ENCODE measurements at places on chromosomes 7 and 10.

DNA sequence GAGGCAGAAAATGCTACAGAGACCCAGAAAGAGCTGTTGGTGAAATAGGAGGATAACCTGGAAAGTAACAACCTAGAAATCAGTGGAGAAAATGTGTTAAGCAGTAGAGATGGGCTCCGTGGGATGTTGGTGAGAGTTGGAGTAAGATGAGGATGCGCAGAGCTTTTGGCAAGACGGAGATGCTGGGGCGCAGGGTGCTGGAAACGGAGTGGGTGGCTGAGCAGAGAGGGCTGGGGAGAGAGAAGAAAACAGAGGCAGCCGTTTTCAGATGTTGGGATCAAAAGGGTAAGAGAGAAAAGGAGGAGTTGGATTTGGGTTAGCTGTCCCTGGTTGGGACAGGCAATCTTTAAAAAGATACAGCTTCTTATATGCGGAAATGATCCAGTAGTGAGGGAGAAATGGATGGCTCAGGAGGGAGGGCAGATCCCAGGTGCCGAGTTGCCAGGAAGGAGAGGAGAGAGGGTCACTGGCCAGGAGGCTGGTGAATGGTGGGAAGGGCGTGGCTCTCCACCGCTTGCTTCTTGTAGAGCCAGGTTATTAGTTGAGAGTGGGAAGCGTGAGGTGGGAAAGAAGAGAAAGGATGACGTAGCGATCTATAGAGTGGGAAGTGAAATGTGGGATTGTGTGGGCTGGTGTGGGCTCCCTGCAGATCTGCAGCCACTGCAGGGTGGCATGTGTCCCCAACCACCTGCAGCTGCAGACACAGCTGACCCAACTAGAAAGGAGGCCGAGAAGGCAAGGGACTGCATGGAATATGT lies 182.2 kb upstream of the SVIL start:
- DNase-seq, result no peak

- DNase-seq, result no peak
Measured at GRCh38 chr10:76883596-76883995, 754.0 kb downstream of the KCNMA1 start.

GRCh38 chr7:43302773-43303460 lies 190.5 kb downstream of the HECW1 start:
- no peak for DNase-seq

DNA sequence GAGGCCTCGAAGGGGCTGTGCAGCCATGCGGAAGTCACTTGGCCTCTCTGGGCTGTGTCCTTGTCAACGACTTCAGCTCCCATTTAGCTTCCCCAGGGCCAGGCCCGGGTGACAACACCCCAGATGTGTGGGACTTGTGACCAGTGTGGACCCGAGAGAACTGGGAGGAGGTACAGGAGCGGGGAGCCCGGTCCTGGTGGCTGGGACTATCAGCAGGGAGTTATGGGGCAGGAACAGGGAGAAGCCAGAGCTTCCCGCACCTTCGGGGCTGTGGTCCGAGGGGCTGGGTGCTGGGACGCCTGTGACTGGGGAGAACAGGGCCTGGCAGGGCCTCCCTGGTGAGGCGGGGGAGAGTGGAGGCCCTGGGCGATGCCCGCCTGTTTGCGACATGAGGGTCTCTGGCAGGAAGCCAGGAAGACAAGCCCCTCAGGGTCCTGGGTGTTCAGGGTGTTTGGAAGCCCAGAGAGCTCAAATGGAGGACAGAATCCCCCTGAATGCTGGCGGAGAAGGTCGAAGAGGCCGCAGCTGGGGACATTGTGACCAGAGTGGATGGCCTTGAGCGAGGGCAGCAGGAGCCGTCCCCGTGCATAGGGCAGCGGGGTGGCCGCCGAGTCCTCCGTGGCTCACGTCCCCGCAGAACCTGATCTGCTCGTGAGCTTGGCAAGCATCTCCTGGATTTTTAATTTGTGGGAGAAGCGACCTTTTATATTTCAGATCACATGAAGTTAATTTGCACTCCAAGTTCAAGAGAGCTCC lies 30.0 kb upstream of the PSMG3 start:
- DNase-seq, result no peak

DNA sequence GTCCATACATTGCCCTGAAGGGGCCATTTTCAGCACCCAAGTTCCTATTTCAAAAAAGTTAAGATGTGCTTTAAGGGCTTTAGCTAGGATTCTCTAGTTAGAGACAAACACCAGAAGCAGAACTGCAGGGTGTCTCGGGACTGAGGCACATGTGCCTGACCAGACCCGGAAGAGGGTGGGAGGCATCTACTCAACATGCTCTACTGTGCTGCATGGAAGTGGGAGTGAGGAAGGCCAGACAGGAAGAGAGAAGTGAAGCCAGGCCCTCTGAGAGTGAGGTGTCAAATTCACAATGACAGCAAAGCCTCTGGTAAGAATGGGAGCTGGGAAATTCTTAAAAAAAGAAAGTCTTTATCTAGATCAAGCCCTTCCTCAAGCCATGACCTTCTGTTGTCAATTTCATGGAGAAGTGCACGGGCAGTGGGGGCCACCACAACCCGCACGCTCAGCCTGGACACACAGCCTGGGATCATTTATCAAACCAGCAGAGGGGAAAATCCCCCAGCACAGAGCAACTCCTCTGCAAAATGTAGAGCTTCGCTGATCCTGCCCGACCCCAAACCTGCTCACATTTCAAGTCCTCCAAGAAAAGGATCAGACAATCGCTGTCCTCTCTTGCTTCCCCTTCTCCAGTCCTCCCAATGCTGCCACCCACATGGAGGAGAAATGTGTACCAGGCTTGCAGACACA lies 38.7 kb downstream of the PLXNA4 start:
- DNase-seq, result no peak

GRCh38 chr10:101566333-101567164 lies 21.5 kb downstream of the POLL start:
- DNase-seq, result peak; percentile 41

DNA sequence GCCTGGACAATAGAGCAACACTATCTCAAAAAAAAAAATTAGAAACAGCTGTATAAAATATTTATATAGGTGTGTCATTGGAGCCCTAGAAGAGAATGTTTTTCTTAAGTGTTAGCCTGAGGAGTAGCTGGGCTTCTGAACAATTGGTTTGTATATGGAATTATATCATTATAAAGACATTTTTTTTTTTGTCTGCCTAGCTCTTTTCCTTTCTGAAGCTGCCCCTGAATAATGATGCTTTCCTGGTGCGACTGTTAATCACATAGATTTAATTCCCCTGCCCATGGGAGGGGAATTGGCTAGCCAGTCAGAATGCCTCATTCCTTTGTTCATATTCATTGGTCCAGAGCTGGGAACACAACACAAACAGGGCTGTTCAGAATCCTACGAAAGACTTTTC lies 13.9 kb upstream of the ABCC2 start:
- DNase-seq, result no peak

DNA sequence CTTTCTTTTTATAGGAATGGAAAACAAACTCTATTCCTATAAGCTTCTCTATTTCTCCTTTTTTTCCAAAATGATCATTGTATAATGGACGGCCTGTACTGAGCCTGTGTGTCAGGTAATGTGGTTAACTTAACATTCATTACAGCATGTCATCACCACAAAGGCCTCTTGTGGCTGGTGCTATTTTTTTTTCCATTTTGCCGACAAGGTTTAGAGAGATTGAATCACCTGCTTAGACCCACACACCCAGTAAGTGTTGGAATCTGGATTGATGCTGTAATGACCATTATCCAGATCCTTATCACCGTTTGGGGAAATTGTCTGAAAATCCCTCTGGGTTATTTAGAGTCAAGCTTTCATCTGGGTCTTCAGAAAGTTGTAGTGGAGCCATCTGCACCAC lies 18.5 kb downstream of the AKR1B15 start:
- no peak for DNase-seq
